Stimulated activated CD4-positive, alpha-beta T cell treated with anti-CD3 and anti-CD28 coated beads, Interleukin-2, amount 100 ng/mL, for 24 hours (primary cell): ENCODE measurements at places on chromosomes 6 and 20.
A peak's percentile ranks its signal among the peaks of the same experiment; 100 is the strongest.

DNA sequence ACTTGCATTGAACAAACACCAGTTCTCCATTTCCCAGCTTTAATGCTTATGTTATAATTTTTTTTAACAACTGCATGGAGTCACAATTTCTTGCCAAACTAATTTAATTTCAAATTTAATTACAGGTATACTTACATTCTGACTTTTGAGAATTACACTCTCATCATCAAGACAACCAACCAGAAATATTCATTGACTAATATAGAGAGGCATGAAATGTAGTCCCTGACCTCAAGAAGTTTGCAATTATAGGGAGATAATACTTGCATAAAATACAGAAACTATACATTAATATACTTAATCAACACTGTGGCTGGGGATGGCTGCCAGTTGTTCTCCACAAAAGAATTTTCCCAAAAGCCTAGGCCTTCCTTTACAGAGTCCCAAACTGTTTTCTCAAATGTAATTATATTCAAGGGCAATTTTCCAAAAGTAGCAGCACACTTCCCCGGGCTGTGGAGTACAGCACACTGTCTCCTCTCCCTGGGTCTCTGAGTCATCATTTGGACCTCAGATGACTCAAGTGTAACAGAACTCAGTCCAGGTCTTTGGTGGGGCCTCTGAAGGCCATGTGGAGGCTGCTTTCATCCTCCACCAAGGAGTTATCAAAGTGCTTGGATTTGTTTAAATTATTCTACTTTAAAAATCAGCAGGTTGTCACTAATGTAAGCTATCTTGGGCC lies 114.1 kb downstream of the KIF16B start:
- DNase-seq, result no peak

DNA sequence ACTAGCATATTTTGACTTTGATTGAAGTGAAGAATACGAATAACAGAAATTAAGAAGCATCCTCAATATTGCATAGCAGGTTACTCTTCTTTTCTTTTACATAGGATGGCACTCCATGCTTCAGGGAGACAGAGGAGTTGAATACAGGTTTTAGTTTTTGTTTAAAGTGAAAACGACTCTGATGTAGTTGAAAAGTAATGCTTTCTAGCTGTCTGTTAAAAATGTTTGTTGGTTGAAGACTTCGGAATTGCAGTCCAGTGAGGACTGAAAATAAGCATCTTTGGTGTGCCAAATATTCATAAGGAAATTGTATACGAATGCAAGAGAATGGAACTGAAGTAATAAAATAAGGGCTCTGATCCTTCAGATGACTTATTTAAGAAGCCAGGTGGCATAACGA lies 618 bp upstream of the SLC16A10 start:
- DNase-seq, result no peak

DNA sequence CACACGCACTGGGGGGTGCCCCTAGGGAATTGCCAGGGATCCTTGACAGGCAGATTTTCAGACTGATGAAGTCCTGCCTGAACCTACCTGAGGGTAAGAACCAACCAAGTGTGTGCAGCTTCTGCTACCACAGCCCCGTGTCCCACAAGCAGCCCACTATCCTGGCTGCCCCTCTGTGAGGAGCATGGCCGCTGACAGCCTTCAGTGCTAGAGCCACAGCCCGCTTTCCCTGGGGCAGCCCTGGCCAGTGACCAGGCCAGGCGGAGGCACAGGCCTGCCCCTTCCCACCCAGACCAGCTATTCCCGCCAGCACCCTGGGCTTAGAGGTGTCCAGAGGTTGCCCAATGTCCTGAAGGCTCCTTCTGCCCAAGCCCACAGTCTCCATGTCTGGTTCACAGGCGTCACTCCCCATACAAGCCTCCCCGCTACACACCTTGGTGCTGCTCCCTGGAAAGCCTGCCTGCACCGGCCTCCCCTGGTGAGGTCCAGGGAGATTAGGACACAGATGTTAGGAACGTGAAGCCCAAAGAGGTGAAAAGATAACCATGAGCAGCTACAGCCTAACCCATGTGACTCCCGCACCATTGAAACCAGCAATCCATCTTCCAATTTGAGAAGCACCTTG lies 207.0 kb downstream of the SYNDIG1 start:
- DNase-seq, result no peak

- DNase-seq, result no peak
Measured at GRCh38 chr6:38209371-38210260, 390.1 kb downstream of the ZFAND3 start.

- DNase-seq, result no peak
Measured at GRCh38 chr20:41392295-41392694, 25.7 kb upstream of the EMILIN3 start.

GRCh38 chr20:48729538-48729937 lies 98.3 kb downstream of the PREX1 start:
- DNase-seq, result no peak

DNA sequence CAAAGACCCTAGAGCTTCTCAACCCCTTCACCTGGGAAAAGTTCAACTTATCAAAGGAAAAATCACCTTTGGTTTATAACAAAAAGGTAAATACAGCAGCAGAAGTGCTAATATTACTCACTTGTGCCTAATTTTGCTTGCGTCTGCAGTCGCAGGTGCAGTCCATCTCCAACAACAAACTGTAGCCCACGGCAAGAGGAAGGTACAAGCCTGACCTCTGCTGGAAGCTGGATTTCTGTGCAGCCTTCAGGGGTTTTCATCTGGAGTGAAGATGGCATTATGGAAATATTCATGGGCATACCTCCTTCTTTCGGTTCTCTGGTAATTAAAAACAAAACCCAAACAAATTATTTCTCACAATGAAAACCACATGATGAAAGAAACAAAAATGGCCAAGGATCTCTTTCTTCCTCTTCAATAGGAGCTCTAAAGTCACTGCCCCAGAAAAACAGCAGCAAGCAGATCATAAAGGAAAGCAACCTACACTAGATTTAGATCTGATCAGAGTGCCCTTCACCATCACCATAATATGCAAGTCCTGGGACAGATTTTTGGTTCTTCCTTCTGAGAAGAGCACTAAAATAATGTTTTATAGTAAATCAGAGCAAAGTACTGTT lies 7.8 kb downstream of the UBE3D start:
- no peak for DNase-seq

- no peak for DNase-seq
Measured at GRCh38 chr6:41658636-41659035, 20.4 kb downstream of the MDFI start.

DNA sequence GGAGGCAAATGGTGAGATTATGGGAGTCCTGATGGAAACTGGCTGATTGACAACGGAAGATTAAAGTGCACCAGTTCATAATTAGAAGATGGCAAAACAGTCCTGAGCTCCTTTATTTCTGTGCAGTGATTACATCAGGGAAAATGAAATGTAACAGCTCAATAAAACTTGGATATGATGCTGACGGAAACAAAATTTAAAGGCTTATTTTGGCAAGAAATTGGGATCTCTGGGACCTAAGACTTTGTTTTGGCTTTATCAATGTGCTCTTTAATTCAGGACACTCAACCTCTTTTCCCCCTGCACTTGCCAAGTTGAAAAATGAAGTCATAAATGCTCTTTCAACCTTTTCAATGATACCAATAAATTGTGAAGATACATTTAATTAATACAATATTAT lies 226.8 kb downstream of the C6orf118 start:
- no peak for DNase-seq

DNA sequence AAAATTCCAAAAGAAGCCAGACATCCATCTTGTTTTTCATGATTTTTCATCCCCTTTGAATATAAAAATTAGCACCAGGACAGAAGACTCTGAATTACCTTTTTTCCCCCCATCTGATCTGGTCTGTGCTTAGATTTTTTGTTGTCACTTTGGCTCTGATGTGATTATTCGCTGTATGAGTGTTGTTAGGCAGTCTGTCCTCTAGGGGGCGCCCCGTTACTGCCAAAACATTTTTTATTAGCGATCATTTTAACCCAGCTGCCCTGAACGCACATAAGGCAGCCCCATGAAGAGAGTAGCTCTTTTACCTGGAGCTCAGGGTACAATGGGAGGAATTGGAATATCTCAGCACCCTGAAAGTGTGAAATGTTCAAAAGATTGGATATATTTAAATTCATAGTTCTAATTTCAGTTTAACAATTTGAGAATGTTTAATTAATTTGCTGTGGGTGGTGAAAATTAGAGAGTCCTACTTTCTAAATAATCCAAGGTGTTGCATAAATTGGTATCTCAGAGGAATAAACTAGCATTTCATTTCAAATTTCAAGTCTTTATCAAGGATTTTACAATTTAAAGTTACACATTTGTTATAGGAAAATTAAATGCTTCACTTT lies 60.8 kb downstream of the PRPH2 start:
- DNase-seq, result peak; percentile 86

GRCh38 chr6:168136001-168136400 lies 57.0 kb upstream of the FRMD1 start:
- DNase-seq, result no peak

DNA sequence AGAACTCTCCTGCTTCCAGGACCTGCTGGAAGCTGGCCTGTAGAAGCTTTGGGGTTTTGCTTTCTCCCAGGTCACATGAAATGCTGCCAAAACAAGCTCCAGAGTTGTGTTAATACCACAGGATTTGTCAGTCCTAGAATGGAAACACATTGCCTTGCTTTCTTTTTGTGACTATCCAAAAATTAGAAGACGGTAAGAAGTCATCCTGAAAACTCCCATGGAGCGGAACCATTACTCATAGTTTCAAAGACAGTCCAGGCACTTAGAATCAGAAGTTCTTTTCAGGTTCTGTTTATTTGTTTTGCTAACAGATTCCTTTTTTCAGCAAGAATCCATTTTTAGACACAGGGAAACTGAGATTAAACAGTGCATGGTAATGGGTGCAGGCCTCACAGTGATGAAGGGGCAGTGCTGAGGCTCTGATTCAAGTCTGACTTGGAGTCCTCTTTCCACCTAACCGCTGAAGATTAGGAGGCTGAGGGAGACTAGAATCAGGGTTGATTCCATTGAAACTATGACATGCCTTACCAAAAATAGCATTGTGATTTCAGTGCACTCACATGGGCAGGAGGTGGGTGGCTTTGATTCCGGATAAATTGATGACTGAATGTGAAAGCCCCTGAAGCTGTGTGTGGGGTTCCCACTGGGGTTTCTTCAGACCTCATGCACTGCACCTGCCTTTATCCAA lies 72.2 kb upstream of the NAA20 start:
- DNase-seq, result peak; percentile 35

DNA sequence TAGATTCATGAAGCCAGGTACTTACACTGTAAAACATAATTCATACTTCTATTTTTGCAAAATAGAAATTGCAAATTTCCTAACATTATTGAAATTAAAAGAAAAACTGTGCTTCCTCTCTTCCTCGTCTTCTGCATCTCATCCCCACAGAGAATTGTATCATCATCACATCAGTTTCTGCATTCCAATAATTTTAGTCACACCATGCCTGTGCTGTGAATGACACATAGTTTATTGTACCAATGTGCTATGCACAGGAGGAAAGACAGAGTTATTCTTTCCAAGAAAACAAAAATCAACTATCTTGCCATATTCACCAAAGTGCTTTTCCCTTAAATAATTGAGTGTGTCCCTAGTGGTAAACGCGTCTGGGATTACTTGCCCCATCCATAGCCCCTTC lies 38.1 kb upstream of the FAM135A start:
- DNase-seq, result no peak

GRCh38 chr6:137862419-137863090 lies 4.5 kb upstream of the TNFAIP3 start:
- no peak for DNase-seq

DNA sequence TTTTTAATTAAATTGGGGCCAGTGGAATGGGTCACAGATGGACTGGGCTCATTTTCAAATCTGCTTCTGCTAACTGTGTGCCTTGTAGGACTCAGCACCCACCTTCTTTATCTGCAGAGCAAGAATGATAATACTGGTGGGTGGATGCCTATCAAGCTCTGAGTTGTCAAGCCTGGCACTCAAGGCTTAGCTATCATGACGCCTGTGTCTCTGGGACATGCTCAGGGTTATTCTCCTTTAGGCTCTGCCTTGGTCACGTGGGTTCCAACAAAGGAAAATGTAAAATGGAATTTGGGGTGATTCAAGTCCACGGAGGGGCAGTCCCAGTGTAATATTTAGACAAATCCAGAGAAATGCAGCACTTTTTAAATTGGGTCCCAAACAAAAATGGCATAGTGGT lies 202.3 kb downstream of the TSHZ2 start:
- DNase-seq, result no peak

DNA sequence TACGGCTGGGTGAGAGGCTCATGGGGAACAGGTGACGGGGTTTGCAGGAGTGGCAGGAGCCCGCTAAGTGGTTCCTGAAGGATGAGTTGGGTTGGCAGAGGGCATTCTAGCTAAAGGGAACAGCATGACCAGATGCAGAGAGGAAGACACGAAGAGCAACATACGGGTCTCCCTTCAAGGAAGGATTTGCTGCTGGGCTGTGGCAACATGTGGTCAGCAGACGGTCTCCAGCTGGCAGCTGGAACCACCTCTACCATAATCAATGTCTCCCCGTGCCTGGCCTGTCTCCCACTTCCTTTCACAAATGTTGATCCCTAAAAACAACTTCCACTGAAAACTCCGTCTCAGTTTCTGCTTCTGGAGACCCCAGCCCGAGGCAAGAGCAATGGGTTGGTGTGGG lies 80.6 kb upstream of the SULF2 start:
- DNase-seq, result no peak

- DNase-seq, result no peak
Measured at GRCh38 chr6:129740013-129740412, 30.0 kb upstream of the ARHGAP18 start.

DNA sequence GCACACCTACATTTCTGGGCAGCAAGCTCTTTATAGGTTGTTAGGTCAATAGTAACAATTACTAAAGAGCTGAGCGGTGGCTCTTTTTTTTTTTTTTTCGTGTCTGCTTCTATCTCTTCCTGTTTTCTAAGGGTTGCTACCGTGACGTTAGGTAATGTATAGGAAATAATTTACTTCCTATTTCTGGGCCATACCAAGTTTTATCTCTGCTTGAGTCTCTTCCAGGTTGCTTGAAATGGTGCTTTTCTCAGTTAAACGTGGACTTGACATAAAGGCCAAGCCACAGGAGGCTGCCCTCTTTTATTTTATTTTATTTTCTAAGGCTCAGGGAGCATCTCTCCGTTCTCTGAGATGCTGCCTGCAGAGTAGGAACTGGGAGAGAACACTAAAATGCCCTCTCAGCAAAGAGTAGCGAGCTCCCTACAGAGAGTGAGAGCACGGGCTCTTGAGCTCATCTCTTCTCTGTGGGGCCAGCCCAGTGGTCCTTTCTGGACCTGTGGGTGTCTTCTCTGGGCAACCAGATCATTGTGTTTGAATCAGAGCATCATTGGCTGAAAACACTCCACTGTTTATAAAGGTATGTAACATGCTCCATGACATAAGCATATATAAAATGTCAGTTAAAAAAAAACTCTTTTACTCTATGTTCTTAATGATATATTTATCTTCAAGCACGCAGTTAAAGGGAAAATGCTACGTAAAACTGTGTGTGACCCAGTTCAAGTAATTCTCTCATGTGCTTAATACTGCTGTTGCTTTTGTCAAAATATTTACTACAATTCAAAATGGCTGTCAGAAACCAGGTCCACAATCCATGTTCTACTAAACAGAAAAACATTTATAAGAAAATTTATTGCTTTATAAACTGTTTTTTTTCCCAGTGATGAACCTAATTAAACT lies at the start of gene ZNF831:
TSS of gene ZNF831 (plus strand) at position 191 of the 900 bp plus-strand sequence. CDS start 27,199 bp downstream, outside the sequence.
- DNase-seq, result no peak
